ENCODE measurements at places on chromosomes 12 and 14.

- DNase-seq, result no peak
Measured at GRCh38 chr14:61355892-61356325, 34.5 kb downstream of the PRKCH start.

DNA sequence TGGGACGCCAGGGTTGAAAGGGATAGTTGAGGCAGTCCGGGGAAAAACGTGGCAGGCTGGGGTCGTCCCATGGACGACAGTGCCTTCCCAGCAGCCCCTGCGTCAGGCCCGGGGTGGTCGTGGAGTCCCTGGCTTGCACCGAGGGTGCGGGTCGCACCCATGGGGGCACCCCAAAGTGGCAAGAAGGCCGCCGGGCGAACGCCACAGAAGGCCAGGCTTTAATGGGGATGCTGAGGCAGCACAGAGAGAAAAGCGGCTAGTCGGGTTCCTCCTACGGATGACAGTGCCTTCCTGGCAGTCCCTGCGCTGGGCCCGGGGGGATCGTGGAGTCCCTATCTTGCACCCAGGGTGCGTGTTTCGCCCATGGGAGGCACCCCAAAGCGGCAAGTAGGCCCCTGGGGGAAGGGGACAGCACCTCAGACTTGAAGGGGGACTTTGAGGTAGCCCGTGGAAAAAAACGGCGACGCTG is 158.6 kb upstream of the ALG10B start:
- no peak for DNase-seq

DNA sequence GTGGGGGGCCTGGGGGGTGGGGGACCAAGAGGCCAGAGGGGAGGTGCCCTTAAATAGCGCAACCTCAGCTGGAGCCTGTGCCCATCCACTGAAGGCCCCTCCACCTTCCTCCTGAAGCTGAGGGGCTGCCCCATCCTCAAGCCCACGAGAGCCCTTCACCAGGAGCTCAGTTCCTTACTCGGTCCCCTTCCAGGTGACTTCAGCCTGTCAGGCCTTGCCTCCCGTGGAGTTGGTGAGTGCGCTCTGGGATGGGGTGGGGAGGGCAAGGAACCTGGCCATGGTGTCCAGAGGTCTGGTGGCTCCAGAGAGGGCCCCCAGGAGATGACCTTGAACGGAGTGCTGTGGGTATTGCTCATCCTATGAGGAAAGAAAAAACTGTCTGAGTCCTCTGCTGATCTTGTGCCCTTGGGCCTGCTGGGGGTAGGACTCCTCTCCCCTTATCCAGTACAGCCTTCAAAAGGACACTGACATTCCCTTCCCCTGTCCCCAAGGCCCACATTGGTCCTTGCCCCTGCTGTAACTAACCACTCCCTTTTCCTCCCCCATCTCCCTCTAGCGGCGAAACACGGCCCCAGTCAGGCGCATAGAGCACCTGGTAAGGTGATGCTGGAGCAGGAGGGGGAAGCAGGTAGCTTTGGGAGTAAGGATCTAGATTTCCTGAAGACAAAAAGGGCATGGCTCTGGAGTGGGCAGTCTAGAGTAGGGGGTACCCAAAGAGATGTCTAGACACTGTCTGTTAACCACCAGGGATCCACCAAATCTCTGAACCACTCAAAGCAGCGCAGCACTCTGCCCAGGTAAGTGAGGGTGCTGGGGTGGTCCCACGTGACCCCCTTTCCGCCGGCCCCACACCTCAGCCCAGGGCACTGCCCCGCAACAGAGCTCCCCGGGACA is 3.6 kb downstream of the TNS2 start:
- no peak for DNase-seq

DNA sequence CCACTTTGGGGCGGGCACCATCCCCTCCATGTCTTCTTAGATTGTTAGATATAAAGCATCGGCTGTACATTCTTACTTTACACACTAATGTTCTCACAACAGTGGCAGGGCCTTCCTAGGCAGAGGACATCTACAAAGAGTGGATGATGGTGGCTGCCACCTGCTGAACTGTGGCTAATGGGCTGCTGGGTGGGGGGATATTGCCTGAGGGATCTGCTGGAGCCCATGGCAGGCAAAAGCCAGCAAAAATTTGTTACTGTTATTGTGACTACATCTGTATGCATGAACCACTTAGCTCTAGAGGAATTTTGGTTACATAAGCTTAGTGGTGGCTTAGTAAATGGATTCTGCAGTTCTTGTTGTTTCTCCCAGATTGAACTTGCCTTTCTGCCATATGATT is 52.6 kb downstream of the DIP2B start:
- DNase-seq, result no peak

DNA sequence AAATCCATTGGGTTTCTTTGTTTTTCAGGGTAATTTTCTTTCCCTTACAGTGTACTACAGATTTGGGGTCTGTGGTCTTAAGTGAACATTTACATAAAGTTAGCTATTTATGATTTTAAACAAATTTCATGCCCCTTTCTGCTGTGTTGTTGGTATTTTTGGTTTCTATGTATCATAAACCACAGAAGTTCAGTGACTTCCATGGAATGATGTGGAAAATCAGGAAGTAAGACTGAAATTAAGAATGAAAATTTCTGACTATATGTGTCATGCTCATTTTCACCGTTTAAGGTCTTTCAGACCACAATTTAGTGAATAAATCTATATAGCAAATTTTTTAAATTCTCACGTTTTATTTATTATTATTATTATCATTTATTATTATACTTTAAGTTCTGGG is 31.7 kb downstream of the ETV6 start:
- no peak for DNase-seq

DNA sequence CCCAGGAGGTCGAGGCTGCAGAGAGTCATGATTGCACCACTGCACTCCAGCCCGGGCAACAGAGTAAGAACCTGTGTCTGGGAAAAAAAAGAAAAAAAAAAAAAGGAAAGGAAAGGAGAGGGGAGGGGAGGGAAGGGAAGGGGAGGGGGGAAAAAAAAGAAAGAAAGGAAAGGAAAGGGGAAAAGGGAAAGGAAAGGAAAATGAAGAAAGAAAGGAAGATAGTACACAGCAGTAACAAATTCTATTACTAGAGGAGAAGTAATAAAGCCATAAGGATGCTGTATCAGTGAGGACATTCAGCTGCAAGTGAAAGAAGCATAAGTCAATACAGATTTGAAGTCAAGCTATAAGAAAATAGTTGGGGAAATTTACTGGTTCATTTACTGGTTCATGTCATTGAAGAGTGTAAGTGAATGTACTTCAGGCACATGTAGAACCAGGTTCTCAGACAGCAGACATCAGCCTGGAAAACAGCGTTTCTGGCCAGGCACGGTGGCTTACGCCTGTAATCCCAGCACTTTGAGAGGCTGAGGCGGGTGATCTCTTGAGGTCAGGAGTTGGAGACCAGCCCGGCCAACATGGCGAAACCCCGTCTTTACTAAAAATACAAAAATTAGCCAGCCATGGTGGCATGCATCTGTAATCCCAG is 37.4 kb downstream of the NDUFA12 start:
- DNase-seq, result no peak

DNA sequence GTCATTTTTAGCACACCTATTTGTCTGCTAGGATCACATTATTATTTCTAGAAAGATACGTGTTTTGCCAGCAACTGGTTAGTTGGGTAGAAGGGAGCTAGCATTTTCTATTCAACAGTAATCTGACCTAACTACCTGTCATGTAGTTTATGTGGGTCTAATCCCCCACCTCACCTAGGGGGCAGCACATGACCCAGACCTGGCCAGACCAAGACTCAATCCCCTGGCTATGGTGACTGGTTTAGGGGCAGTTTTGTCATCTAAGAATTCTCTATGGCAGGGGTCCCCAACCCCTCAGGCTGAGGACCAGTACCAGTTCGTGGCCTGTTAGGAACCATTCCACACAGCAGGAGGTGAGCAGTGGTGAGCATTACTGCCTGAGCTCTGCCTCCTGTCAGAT is 29.5 kb upstream of the EVL start:
- no peak for DNase-seq

- DNase-seq, result no peak
Measured at GRCh38 chr14:25696176-25696575, 646.2 kb upstream of the STXBP6 start.

GRCh38 chr12:132776816-132777568 is 15.4 kb upstream of the ANKLE2 start:
- no peak for DNase-seq

- DNase-seq, result peak; percentile 61
Measured at GRCh38 chr12:19988459-19988873, 379.9 kb upstream of the PDE3A start.

GRCh38 chr12:102958073-102958829 is 777 bp downstream of the ASCL1 start:
- no peak for DNase-seq

- DNase-seq, result no peak
Measured at GRCh38 chr14:95314609-95315008, 5.1 kb downstream of the CLMN start.

DNA sequence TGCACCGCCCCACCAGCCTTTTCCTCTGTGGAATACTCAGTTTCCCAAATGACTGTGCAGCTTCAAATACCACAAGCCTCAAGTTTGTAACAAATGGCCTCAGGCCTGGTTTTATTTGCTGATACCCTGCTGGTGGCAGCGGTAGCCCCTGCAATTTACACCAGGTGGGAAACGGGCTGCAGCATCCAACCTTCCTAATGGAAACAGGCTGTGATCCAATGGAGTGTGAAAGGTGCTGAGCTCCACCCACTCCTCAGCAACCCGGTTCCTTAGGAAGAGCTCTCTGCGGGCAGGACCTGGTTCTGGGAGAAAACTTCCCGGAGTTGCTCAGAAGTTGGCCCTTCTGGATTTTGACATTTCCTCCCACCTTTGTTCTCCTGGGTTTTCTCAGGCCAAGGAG is 41.7 kb upstream of the LTA4H start:
- DNase-seq, result no peak

DNA sequence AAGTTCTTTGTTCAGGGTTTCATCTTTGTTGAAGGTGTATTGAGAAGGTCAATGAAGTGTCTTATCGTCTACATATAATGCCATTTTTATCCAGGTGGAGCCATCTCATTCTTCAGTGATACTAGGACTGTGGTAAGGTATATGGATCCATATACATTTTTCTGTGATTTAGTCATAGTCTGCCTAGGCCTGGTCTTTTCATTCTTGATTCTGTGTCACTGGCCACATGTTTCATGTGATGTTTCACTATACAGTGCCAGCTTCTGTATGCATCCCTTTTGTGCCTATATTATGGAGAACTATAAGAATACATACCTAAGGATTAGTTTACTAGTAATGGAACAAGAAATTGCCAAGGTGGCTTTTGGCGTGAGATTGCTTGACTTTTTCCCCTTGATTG is 40.5 kb downstream of the VEZT start:
- no peak for DNase-seq

DNA sequence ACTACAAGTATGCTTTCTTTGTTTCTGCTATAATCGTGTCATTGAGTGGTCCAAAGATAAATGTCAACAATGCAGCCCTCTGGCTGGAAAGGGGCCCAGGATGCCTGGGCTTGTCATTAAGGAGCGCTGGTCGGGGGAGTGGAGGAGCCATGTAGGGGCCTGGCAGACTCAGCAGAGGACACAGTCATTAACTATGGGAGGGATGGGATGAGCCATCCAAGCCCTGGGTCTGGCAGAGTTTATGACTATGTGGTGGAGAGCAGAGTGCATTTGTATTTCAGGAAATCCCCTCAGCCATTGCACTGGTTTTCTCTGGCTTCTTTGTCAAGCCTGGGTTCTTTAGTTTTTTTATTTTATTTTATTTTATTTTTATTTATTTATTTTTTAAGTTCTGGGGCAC is 243.1 kb downstream of the C12orf75 start:
- DNase-seq, result no peak

GRCh38 chr12:43578782-43579181 is 26.8 kb upstream of the ADAMTS20 start:
- DNase-seq, result no peak

- no peak for DNase-seq
Measured at GRCh38 chr14:24274101-24274543, 2.7 kb upstream of the RABGGTA start.

DNA sequence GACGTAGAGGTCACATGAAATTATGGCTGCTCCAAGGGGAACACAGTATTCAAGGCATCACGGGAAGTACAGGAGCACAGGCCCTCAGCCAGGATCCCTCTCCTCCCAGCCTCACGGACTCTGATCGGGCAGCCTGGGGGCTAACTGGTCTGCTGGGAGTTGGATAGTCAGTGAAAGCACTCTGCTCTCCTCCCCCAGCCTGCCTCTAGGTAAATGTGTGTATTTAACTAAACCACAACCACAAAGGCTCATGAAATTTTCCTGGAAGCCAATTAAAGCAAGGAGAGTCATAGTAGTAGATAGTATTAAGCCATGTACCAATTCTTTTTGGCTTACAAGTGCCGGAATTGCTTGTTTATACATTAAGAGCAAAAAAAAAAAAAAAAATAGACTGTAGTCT is 254.3 kb downstream of the MSRB3 start:
- no peak for DNase-seq

GRCh38 chr14:52961060-52961639 is 10.3 kb upstream of the FERMT2 start:
- no peak for DNase-seq

DNA sequence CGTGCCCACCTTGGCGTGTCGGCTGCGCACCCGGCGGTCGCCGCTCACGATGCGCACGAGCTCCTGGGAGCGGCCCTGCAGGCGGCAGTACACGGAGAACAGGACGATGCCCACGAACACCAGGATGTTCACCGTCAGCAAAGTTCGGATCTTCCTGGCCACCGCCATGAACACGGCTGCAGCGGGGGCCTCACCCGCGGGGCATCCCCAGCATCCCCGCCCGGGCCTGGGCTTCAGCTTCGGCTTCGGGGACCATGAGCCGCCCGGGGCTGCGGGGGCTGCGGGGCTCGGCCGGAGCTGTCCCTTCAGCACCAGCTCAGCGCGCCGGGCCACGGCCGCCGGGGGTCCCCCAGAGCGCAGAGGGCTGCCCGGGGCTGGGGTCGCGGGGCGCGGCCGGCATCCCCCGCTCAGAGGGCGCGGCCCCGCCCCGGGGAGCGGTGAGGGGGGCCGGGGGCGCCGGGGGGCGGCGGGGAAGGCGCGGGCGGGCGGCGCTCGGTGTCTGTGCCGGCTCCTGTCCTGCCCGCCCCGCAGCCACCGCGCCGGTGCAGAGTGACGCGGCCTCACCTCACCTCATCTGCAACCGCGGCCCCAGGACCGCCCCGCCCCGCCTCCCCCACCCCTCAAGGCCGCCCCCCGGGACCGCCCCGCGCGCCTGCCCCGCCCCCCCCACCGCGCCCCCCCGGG is at the start of gene GALNT9:
GALNT9 (minus strand) TSS at position 554 of the 684 bp plus-strand sequence; CDS start at position 168, 386 bp downstream.
- DNase-seq, result no peak

Measured in NCI-H446 (cell line).